H1 (cell line): ENCODE measurements at places on chromosomes 16 and 17.

DNA sequence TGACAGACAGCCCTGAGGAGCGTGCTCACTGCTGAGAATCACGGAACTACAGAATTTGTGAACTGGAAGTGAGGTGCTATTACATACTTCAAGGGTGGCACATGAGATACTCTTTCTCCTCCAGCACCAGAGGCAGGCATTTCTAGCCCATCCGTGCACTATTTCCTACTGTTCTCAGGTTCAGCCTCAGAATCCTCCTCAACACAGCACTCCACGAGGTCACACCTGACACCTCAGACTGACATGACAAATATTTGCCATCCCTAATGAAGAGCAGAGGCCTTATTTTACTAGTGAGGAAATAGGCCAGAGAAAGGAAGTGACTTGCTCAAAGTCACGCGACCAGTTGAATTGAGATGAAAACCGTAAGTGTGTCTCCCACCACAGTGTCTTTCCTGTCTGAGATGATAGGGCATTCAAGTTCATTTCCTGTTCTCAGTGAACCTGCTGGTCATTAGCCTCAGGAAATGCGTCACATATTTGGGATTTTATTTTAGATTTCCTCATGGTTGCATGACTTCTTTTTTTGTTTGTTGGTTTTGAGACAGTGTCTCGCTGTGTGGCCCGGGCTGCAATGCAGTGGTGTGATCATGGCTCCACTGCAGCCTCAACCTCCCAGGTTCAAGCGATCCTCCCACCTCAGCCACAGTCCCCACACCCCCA is 23.6 kb downstream of the SEZ6 start:
- DNase-seq, result no peak
- H3K4me1 ChIP-seq, result peaks cover 16% of the 10 kb centered on the region
- H3K27me3 ChIP-seq, result no peaks in the 10 kb centered on the region
- no peak overlapping the region for H3K4me3 ChIP-seq

GRCh38 chr17:75783069-75783783 is 1.4 kb upstream of the UNK start:
- peaks cover 7% of the 10 kb centered on the region for H3K4me1 ChIP-seq
- no peak overlapping the region for H3K27ac ChIP-seq
- DNase-seq, result no peak
- no peaks in the 10 kb centered on the region for H3K27me3 ChIP-seq
- peaks cover 6% of the 10 kb centered on the region for H3K36me3 ChIP-seq

DNA sequence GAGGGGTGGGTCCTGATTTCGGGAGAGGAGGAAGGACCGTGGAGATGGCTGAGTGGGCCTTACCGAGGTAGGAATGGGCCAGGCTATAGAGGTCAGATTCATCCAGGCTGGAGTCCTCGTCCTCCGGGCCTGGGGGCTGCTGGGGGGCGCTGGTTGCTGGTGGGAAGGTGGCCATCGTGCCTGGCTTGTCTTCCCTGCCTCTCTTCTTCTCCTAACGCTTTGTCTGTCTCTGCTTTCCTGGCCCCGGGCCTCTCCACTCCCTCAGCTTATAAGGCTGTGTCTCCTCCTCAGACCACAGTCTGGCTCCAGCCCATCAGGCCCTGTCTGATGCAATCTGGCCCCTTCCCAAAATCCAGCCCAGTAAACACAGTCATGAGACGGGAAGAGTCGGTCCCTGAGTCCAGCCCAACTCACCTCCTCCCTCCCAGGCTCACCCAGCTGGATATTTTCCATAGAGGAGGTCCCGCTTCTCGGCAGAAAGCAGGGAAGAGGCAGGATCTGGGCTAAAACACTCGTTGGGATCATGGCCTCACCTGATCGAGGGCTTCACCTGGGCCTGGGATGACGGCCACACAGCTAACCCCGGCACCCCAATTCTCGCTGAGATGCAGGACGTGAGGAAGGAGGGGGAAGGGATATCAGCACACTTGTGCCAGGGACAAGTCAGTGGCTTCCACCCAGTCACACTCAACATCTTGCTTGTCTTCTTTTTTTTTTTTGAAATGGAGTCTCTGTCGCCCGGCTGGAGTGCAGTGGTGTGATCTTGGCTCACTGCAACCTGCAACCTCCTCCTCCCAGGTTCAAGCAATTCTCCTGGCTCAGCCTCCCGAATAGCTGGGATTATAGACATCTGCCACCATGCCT is at the start of gene NUPR1:
NUPR1 (minus strand) TSS at position 242 of the 864 bp plus-strand sequence; CDS start at position 175, 67 bp downstream.
- H3K4me3 ChIP-seq, result no peak within 1 kb of the TSS
- no peaks in the 10 kb centered on the region for H3K27me3 ChIP-seq
- no peak within 1 kb of the TSS for H3K27ac ChIP-seq
- no peaks in the 10 kb centered on the region for H3K36me3 ChIP-seq
- DNase-seq, result no peak

DNA sequence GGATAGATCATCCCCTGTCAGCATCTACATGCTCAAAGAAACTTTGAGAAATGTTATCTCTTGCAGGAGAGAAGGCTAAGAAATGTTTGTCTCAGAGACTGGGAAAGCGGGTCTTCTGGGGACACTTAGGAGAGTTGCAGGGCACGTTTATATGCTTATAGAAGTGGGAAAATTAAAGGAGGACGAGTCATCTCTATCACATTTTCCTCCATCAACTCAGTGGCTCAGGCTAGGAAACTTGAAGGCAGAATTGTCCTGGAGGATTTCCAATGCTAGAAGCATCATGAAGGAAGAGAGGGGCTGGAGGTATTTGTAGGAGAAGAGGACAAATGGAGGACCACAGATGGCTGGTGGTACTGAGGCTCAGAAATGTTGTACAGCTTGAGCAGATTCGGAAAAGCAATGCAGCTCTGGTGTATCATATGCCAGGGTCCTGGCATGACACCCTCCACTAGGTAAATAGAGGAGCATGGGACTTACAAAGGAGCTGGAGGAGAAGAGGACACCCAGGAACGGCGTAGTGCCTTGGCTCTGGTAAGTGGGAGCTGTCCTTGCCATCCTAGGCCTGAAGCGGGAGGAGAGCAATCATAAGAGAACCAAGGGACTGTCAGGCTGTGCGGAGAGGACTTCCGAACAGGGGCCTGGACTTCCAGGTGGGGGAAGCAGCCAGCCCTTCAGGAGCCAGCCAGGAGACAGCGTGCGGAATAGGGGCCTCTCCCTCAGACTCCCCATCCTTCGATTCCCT is 4.5 kb upstream of the HS3ST3B1 start:
- H3K4me3 ChIP-seq, result no peak overlapping the region
- H3K4me1 ChIP-seq, result peaks cover 4% of the 10 kb centered on the region
- H3K36me3 ChIP-seq, result no peaks in the 10 kb centered on the region
- no peak overlapping the region for H3K27ac ChIP-seq
- DNase-seq, result no peak
- peaks cover 55% of the 10 kb centered on the region for H3K27me3 ChIP-seq

GRCh38 chr17:49438436-49439278 is 24.0 kb upstream of the PHB1 start:
- H3K36me3 ChIP-seq, result no peaks in the 10 kb centered on the region
- no peak for DNase-seq
- H3K4me3 ChIP-seq, result peak overlapping the region; percentile 38
- H3K27ac ChIP-seq, result no peak overlapping the region
- no peaks in the 10 kb centered on the region for H3K4me1 ChIP-seq
